Activated T-helper 9 cell treated with anti-CD3 and anti-CD28 coated beads, Interleukin-2, amount 50 U/mL, for 16 hours (primary cell): ENCODE measurements at places on chromosomes 1 and 21.

- no peak for DNase-seq
Observed at GRCh38 chr1:228978484-228979324, 243.4 kb downstream of the RHOU start.

DNA sequence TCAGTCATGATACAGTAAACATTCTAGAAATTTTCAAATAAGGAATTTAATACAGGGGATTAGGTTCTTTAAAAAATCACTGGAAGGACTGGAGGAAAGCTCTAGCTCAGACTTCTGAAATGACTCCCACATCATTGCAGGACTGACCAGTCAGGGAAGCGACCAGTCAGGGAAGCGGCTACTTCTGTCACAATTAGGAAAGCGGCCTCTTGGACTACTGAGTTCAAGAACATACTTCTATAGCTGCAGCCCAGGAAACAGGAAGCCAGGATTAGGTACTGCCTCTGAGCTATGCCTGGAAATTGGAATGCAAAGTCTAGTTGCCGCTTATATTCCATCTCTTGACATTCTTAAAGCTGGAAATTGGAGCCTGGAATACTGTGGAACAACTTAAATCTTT, 45.5 kb downstream of the USP25 start:
- no peak for DNase-seq

- DNase-seq = no peak
Observed at GRCh38 chr1:28666806-28667205, 1.8 kb upstream of the GMEB1 start.

DNA sequence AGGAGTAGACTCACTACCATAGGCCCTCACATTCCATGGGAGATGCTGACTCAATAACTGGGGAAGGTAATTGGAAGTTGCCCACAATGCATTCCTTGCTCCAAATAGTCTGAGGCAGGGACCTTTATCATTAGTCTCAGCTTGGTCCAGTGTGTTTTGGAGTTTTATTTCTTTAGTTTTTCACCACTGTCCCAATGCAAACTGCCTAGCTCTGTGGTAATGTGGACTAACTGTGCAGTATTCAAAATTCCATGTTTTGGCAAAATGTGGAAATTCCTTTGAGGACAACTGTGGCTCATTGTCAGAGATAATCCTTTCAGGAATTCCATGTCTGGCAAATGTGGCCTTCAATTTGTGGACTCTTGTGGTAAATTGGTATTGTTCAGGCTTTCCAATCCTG, 78.1 kb upstream of the PAPPA2 start:
- DNase-seq = no peak

- DNase-seq = no peak
Observed at GRCh38 chr1:115832651-115833050, 8.3 kb downstream of the NHLH2 start.

GRCh38 chr1:152053375-152053774, 16.6 kb upstream of the S100A11 start:
- no peak for DNase-seq

DNA sequence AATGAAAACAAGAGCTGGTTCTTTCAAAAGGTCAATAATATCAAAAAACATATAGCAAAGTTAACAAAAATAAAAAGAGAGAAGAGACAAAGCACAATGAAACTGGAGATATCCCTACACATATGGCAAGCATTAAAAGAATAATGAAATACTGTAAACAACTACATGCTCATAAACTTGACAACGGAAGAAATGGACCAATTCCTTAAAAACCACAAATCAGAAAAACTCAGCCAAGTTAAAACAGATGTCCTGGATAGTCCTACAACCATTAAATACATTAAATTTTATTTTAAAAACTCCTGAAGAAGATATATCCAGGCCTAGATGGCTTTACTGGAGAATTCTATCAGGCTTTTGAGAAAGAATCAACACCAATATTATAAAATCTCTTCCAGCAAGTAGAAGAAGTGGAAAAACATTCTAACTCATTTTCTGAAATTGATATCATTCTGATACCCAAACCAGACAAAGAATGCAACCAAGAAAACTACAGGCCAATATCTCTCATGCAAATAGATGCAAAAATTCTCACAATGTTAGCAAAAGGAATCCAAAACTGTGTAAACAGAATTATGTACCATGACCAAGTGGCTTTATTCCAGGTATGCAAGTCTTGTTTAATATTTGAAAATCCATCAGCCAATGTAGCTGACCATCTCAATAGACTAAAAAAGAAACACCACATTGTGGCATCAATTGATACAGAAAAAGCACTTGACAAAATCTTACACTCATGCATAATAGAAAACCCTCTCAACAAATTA, 56.1 kb upstream of the LRRC7 start:
- no peak for DNase-seq

DNA sequence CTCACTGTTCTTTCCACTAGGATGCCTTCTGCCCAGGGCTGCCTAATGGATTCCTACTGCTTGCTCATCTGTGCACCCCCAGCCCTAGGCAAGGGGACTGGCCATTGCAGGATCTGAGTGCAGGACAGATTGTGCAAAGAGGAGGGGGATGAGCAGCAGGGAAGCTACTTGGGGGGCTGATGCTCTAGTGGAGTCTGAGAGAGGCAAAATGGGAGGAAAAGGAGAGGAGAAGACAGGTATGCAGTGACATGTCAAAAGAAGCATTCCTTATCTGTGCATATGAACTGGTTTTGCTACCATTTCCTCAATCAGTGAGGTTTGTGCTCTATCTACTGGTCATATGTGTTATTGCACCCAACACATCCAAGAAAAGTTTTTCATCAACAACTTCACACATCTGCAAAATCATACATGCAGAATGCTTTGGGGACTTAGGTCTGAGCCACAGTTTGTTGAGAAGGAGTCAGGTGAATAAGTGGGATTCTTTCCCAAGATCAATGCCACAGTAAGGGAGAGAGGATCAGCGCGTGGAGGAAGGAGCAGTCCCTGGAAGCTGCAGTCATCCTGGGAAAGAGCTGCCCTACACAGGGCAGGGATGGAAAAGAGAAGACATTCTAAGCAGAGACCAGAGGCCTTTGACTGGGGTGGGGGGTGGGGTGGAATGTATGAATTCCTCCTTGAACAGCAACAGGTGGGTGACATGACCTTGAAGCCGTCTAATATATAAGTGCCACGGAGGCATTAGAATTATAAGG, 14.4 kb downstream of the SLC5A9 start:
- no peak for DNase-seq

GRCh38 chr1:184405094-184405800, 18.4 kb downstream of the C1orf21 start:
- DNase-seq = no peak

GRCh38 chr1:167404161-167404888, 114.0 kb downstream of the CD247 start:
- DNase-seq = no peak

DNA sequence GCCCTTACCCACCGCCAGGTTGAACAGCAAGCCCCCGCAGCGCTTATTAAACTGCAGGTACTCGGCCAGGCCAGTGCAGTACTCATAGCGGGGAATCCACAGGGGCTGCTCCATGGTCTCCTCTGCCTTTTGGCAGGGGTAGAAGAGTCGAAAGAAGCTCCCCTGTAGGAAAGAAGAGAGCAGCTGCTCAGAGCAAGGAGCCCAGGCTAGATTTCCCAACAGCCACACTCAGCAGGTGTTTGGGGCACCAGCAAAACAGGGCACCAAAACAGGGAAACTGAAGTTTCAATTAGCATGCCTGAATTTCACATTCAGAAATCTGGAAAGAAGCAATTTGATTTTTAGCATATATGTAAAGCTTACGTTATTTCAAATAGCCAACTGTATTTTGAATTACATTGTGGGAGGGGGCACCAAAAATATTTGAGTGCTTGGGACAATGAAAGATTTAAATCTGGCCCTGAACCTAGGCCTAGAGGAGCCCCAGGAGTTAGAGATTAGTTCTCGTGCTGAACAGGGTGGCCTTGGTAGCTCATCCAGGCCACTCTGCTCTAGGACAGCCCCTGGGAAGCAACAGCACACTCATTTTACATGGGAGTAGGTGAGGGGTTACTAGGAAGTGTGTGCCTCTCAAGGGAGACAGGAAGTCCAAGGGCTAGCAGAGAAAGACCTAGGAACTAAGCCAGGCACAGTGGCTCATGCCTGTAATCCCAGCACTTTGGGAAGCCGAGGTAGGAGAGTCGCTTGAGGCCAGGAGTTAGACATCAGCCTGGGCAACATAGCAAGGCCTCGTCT, 8.2 kb downstream of the PAFAH2 start:
- no peak for DNase-seq

- no peak for DNase-seq
Observed at GRCh38 chr1:56758135-56758534, 61.1 kb downstream of the FYB2 start.

GRCh38 chr1:196115646-196116045, 492.6 kb downstream of the KCNT2 start:
- no peak for DNase-seq

GRCh38 chr1:167165948-167166689, 54.6 kb upstream of the POU2F1 start:
- DNase-seq = no peak

- DNase-seq = no peak
Observed at GRCh38 chr1:58618303-58618702, 41.3 kb upstream of the TACSTD2 start.

DNA sequence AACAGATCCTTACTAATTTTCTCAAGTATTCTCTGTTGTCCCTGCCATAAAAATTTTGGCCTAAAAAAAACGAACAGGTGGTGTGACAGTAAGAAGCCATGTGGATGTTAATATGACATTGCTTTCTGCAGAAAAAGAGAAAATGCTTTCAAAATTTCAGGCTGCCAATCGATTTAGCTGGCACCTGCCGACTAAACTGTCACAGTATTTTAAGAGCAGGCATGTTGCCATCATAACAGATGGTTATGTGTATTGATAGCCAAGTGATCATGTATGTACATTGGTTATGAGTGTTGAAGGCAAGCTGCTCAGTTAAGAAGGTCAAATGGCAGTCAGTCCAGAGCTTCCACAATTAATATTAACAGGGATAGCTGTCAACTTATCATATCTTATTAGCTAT, 1017.0 kb downstream of the MRPL39 start:
- DNase-seq = no peak

DNA sequence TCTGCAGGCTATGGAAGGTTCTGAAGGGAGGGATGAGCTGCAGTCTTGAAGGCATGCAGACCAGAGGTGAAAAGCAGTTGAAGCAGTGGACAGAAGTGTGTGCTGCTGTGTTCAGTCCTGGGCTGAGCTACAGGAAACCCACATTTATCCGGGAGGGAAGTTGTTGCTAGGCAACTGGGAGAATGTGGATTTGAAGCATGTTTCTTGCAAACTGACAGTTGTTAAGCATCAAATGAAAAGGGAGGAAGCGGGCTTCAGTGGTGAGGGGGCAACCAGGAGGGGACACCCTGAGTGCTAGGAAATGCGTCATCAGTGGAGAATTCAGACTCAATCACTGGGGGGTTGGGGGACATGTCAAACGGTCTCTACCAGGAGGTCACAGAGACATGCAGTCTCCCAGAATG, 28.7 kb downstream of the ABCA4 start:
- DNase-seq = no peak

DNA sequence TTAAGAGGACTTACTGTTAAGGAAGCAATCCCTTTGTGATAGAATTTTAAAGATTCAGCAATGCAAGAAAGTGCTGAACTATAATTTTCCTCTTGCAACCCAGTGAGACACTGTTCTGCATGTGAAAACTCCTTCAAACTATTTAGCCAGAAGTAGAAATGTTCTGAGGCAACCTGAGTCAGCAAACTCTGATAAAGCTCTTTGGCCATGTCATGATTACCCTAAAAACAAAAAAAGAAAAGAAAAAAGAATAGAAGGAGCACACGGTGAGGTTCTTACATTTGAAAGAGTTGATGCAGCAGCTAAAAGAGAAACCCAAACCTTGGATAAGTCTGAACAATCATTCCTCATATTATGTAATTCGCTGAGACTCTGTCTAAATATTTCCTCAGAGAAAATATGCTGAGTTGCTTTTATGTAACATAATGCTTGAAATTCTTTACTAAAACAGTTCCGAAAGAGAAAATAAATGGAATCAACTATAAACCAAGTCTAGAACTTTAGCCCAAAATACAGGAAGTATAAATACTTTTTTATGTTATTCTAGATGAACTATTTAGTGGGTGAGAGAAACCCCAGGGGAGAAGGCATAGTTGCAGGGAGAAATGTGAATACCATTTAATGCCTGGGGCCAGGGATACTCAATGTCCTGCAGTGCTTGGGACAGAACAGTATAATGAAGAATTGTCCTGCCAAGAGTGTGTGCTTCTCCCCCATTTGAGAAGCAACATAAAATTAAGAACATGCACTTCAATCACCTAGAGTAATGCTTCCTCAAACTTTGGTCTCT, 60.0 kb downstream of the INTS7 start:
- no peak for DNase-seq

- DNase-seq = no peak
Observed at GRCh38 chr1:167774710-167775109, 52.9 kb downstream of the MPZL1 start.

- DNase-seq = no peak
Observed at GRCh38 chr1:186741640-186742039, 61.4 kb upstream of the PTGS2 start.

DNA sequence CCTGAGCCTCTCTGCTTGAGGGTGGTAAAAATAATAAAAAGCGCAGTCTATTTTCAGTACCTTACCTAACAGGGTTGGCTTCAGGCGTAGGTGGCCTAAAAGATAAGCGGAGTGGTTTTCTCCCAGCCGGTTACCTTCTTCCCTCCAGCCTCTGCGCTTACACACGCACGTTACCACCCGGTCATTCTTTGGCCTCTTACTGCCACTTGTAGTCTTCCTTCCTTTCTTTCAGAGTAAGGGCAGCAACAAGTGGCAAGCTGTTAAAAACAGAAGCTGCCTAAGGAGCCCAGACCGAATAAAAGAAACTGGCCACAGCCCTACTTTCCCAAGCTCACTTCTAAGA, 35.4 kb downstream of the CLCA1 start:
- no peak for DNase-seq

DNA sequence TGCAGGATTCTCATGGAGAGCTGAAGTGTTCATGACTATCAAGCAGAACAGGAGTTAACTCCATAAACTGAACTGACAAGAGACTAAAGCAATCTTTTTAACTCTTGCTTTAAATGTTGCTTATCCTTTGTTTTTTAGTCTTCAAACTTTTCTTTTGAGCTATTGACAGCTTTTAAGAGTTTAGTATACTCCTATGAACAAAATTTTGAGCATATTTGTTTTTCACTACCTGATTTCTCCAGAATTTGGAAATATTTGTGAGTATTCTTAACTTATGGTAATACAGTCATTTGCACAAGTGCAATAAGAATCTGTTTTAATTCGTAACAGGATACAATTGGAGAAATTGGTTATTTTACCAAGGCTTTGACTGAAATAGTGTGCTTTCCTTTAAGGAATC, 7.2 kb downstream of the DNAI4 start:
- DNase-seq = no peak

- no peak for DNase-seq
Observed at GRCh38 chr1:203056012-203056411, 29.7 kb downstream of the PPFIA4 start.

GRCh38 chr1:242754926-242755325, 230.4 kb upstream of the PLD5 start:
- DNase-seq = no peak

GRCh38 chr1:203038217-203038741, 12.0 kb downstream of the PPFIA4 start:
- no peak for DNase-seq

- DNase-seq = no peak
Observed at GRCh38 chr1:220925707-220926106, 46.5 kb downstream of the HLX start.

- DNase-seq = no peak
Observed at GRCh38 chr1:230609208-230609607, 33.1 kb upstream of the COG2 start.
